Neuronal stem cell (in vitro differentiated cells): ENCODE measurements at places on chromosomes 5 and 9.

DNA sequence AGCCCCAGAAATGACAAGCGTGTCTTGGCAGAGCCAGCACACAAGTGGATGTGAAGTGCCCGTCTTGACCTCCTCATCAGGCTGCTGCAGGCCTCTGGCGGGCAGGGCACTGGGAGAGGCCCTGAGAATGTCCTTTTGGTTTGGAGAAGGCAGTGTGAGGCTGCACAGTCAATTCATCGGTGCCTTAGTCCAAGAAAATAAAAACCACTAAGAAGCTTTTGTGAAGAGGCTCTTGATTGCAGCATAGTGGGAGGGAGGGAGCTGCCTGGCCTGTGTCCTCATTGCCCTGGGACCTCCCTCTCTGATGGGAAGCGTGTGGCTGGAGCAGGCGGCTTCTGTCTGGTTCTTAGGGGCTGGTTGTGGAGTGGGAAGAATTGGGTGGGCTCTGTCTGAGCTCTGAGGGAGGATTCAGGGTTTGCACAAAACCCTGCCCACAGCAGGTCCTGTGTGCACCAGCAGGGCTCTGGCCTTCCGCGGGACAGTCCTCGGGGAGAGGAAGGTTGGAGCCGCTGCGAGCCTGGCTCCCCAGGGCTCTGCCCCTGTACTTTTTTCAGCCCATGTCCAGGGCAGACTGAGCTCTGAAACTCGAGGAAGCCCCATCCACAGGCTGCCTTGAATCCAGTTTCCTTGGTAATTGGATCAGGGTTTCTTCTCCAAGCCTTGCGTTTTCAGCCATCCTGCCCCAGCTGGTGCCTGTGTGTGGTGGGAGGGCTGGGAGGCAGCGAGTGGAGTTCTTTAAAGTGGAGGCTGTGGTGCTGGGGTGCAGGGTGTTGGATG lies 1.1 kb downstream of the HRCT1 start:
- DNase-seq = no peak
- H3K36me3 ChIP-seq = no peaks in the 10 kb centered on the region
- peaks cover 23% of the 10 kb centered on the region for H3K4me1 ChIP-seq
- H3K27me3 ChIP-seq = no peaks in the 10 kb centered on the region
- peak overlapping the region; percentile 88 for H3K27ac ChIP-seq
- H3K4me3 ChIP-seq = no peak overlapping the region

DNA sequence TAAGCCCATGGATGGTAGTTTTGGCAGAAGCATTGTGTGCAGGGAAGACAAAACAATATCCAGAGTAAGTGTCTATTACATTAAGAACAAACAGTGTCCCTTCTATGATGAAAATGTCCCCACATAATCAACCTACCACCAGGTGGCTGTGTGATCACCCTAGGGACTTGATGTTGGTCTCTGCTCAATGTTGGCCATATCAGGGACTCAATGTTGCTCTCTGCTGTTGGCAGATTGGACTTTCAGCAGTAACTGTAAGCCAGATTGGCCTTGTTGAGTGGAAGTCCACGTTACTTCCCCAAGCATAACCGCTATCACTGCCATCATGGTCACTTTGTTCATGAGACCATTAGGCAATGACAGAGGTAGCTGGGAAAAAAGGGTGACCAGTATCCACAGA lies 52.8 kb upstream of the PRSS3 start:
- no peaks in the 10 kb centered on the region for H3K36me3 ChIP-seq
- no peaks in the 10 kb centered on the region for H3K4me1 ChIP-seq
- H3K27ac ChIP-seq = no peak overlapping the region
- no peak overlapping the region for H3K4me3 ChIP-seq
- H3K27me3 ChIP-seq = no peaks in the 10 kb centered on the region

- H3K36me3 ChIP-seq = no peaks in the 10 kb centered on the region
- DNase-seq = no peak
- H3K27me3 ChIP-seq = no peaks in the 10 kb centered on the region
- no peak overlapping the region for H3K27ac ChIP-seq
Observed at GRCh38 chr5:61263072-61263471, 69.0 kb upstream of the ZSWIM6 start.

- no peak for DNase-seq
- peaks cover 23% of the 10 kb centered on the region for H3K27me3 ChIP-seq
- H3K27ac ChIP-seq = no peak overlapping the region
- H3K4me1 ChIP-seq = peaks cover 21% of the 10 kb centered on the region
- no peak overlapping the region for H3K4me3 ChIP-seq
- H3K36me3 ChIP-seq = no peaks in the 10 kb centered on the region
Observed at GRCh38 chr5:137145721-137146120, 353.4 kb downstream of the SPOCK1 start.

DNA sequence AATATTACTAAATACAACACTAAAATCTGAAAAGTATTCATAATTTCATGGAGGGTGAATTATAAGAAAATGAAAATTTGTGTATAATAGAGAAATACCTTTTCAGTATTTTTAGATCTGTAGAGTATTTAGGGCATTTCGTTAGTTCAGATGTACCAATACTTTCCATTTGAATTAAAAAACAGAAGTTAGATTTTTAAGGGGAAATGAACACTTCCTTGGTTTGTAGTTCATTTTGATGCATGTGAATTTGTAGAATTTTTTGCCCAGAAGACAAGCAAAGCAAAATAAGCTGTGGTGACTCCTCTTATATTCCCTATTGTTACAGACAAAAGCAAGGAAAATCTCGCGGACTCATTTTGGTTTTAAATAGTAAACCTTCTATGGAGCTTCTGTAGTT lies 209.0 kb upstream of the RPS23 start:
- H3K4me1 ChIP-seq = no peaks in the 10 kb centered on the region
- H3K27ac ChIP-seq = no peak overlapping the region

DNA sequence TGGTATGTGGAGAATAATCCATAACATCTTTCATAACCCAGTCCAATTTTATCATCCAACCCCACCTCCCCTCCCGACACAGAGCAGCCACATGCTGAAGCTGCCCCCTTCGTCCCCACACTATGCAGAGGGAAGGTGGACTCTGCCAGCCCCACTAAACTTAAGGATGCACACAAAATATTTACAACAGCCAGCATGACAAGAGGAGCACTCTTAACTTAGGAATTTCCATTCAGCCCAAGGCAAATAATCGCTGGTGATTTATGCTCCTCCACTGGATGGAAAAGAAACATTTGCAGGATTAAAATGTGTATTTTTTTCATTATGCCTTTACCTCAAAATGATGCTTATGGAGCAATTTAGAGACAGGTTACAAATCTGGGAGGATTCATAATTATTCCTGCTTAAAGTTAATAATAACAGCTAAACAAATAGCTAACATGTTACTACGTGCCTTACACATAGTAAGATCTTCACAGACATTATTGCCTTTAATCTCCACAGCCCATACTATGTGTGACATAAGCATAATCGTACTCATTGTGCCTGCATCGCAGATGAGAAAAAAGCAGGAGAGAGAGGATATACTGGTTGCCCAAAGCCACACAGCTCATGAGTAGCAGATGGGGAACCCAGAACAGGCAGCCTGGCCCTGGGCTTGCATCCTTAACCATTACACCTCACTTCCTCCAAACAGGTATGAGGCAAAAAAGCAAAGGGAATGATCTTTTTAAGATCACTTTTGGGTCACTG lies 92.6 kb downstream of the GLIS3 start:
- H3K4me3 ChIP-seq = no peak overlapping the region
- H3K27ac ChIP-seq = no peak overlapping the region
- peaks cover 4% of the 10 kb centered on the region for H3K4me1 ChIP-seq
- no peaks in the 10 kb centered on the region for H3K27me3 ChIP-seq

GRCh38 chr5:26649000-26649399 lies 389.4 kb downstream of the CDH9 start:
- no peaks in the 10 kb centered on the region for H3K4me1 ChIP-seq
- no peaks in the 10 kb centered on the region for H3K27me3 ChIP-seq
- H3K36me3 ChIP-seq = no peaks in the 10 kb centered on the region
- no peak overlapping the region for H3K27ac ChIP-seq
- DNase-seq = no peak
